ENCODE measurements at places on chromosomes 5 and 9. TPM values are rescaled to one million over a fixed set of nuclear protein-coding genes. Genes with fewer than 3 reads are reported as not detected.
A peak's percentile ranks its signal among the peaks of the same experiment; 100 is the strongest.

The ADGRV1 gene
- total RNA-seq = 23.2 TPM

The ZDHHC11 gene
- total RNA-seq = 5.0 TPM

The RFX3 gene
- total RNA-seq = 4.5 TPM

The RPL7A gene
- total RNA-seq = 2,182 TPM

The C8G gene
- 0.77 TPM for total RNA-seq

The FOXD4L6 gene
- not detected for total RNA-seq

The HMGCR gene
- 167 TPM for total RNA-seq

The IFNA13 gene
- total RNA-seq = not detected

The IL33 gene
- not detected for total RNA-seq

GRCh38 chr5:73228052-73228451, 55.1 kb downstream of the TMEM174 start:
- DNase-seq = no peak
- H3K27me3 ChIP-seq = no peaks in the 10 kb centered on the region
- H3K4me3 ChIP-seq = no peak overlapping the region

- H3K36me3 ChIP-seq = no peaks in the 10 kb centered on the region
- no peak overlapping the region for H3K4me3 ChIP-seq
- H3K27me3 ChIP-seq = no peaks in the 10 kb centered on the region
- no peak for DNase-seq
- no peak overlapping the region for H3K27ac ChIP-seq
Measured at GRCh38 chr5:84438456-84438855, 53.8 kb upstream of the EDIL3 start.

GRCh38 chr5:177134697-177135225, 1.2 kb downstream of the NSD1 start:
- no peaks in the 10 kb centered on the region for H3K27me3 ChIP-seq
- H3K36me3 ChIP-seq = peaks cover 2% of the 10 kb centered on the region
- no peak for DNase-seq
- H3K27ac ChIP-seq = peak overlapping the region; percentile 91

GRCh38 chr9:99803694-99804093, 18.0 kb upstream of the NR4A3 start:
- H3K4me1 ChIP-seq = no peaks in the 10 kb centered on the region
- no peak overlapping the region for H3K27ac ChIP-seq
- no peaks in the 10 kb centered on the region for H3K36me3 ChIP-seq
- DNase-seq = no peak
- no peak overlapping the region for H3K4me3 ChIP-seq

- no peaks in the 10 kb centered on the region for H3K4me1 ChIP-seq
- peaks cover 1% of the 10 kb centered on the region for H3K36me3 ChIP-seq
- no peak overlapping the region for H3K4me3 ChIP-seq
- no peak for DNase-seq
Measured at GRCh38 chr5:143208781-143209510, 194.5 kb downstream of the NR3C1 start.

DNA sequence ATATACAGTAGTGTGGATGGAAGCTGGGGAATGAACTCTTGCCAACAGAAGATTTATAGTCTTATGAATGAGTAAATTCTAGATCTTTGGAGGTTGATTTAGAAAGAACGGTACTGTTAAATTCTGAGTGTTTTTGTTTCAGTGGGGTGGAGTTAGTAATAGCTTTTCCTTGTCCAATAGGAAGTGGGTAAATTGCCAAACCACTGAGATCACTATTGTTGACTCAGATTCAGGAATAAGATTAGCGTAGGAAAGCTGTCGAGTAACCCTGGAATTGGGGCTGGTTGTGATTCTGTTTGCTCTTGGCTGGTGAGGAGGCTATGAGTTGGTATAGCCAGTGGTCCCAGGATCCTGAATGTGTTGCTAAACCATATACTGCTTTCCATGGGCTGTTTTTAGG, 155.6 kb downstream of the ARHGAP26 start:
- DNase-seq = no peak
- no peak overlapping the region for H3K27ac ChIP-seq
- no peaks in the 10 kb centered on the region for H3K36me3 ChIP-seq
- no peaks in the 10 kb centered on the region for H3K27me3 ChIP-seq

DNA sequence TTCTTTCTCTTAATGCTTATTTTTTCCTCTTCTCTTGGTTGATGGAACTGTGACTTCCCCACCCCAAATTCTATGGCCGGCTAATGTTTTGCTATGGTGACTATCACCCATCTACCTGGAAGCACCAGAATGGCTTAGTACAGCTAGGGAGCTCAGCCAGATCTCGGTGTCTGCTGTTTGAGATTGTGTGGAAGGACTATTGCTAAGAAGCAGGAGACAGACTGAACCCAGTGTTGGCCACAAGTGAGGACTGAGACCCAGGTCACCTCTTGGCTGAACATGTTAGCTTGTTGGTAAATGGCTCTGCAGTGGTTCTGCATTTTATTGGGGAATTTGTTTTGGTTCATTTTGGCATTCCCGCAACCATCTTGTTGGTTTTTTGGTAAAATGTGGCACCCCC, 2.7 kb downstream of the PRRC2B start:
- no peak for DNase-seq
- H3K27ac ChIP-seq = peak overlapping the region; percentile 63
- H3K4me3 ChIP-seq = no peak overlapping the region

DNA sequence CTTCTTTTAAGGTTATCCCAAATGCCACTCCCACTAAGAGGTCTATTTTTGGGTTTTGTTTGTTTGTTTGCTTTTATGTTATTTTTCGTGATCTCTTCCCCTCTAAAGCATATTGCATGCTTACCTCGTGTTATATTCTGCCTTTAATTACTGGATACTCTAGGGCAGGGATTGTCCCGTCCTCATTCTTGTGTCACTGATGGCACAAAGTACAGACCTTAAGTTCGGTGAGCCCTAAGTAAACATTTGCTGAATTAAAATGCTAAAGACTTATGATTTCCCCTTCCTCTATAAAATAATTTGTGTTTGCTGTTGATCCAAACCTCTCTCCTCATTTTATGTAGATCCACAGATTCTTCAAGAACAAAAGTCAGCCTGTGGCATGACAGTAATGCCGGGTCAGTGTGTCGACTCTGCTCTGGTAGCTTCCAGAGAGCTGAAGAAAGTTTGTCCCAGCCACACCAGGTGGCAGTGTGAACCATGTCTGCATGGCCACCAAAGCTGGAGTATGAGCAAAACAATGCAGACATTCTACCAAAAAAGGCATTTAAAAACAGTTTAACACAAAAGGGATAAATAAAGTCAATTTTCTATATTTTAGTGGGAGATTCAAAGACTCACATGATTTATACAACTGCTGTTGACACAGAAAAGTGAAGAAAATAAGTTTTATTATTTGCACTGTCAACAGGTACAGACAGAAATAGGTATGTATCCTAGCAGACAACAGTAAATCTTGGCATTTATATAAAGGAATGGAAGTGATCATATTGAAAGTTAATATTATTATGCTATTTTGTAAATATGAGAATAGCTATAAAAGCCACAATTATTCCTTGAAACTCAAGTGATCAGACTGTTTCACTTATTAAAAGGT, 17.9 kb upstream of the POC5 start:
- H3K36me3 ChIP-seq = no peaks in the 10 kb centered on the region
- H3K4me3 ChIP-seq = no peak overlapping the region
- no peaks in the 10 kb centered on the region for H3K4me1 ChIP-seq

DNA sequence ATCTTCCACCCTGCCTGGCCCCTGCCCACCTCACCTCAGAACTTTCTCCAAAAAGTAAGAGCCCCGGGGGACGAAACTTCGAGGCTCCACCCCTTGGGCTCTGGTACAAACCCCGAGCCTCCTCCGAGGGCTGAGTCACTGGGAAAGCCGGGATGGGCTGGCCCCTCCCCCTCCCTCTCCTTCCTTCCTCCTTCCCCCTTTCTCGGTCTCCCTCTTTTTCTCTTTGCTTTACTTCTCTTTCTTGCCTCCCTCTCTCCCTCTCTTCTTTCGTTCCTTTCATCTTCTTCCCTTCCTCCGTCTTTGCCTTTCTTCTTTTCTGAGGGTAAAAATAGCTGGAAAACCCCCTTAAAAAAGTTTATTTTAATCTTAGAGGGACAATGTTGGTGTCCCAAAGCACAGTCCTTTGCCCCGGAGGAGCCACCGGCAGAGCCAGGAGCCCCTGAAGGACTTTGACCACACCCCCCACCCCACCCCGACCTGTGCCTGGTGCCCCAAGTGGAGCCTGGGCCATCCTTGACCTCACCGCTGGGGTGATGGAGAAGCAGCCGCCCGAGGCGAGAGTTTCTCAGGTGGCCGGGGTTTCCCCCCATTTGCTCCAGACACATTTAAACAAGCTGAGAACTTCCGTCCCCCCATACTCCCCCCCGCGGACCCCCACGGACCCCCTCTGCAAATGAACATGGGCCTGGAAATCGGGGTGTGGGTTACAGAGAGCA, 5.7 kb upstream of the NOTCH1 start:
- no peak overlapping the region for H3K27ac ChIP-seq
- no peak for DNase-seq
- no peaks in the 10 kb centered on the region for H3K27me3 ChIP-seq

GRCh38 chr9:133170716-133171115, 7.0 kb upstream of the GBGT1 start:
- no peaks in the 10 kb centered on the region for H3K36me3 ChIP-seq
- H3K27ac ChIP-seq = no peak overlapping the region
- H3K4me3 ChIP-seq = no peak overlapping the region
- H3K4me1 ChIP-seq = peaks cover 12% of the 10 kb centered on the region

DNA sequence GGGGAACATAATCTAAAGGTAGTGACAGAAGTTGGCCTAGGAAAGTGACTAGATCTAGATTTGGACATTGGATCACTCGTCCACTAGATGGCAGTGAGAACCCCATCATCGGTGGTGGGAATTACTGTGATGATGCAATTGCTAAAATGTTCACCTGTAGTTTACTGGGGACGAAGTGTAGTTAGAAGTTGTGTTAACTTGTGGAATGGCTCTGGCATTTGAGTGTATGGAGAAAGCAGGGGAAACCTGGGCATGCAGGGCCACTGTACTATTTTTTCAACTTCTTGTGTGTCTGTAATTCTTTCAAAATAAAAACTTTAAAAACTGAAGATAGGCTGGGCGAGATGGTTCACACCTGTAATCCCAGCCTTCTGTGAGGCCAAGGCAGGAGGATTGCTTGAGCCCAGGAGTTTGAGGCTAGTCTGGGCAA, 75.5 kb downstream of the PHAX start:
- H3K27ac ChIP-seq = peak overlapping the region; percentile 40
- H3K36me3 ChIP-seq = no peaks in the 10 kb centered on the region
- H3K4me1 ChIP-seq = no peaks in the 10 kb centered on the region
- no peaks in the 10 kb centered on the region for H3K27me3 ChIP-seq
- no peak overlapping the region for H3K4me3 ChIP-seq

GRCh38 chr5:55712023-55712859, at the start of gene SLC38A9:
TSS of gene SLC38A9 (minus strand) at chr5:55712324. CDS start at chr5:55697958, 14,366 bp downstream.
- peak within 1 kb of the TSS; percentile 97 for H3K4me3 ChIP-seq
- DNase-seq = peak; percentile 96
- H3K27me3 ChIP-seq = no peaks in the 10 kb centered on the region
- peak within 1 kb of the TSS; percentile 99 for H3K27ac ChIP-seq
- no peaks in the 10 kb centered on the region for H3K36me3 ChIP-seq
- H3K4me1 ChIP-seq = peaks cover 11% of the 10 kb centered on the region

DNA sequence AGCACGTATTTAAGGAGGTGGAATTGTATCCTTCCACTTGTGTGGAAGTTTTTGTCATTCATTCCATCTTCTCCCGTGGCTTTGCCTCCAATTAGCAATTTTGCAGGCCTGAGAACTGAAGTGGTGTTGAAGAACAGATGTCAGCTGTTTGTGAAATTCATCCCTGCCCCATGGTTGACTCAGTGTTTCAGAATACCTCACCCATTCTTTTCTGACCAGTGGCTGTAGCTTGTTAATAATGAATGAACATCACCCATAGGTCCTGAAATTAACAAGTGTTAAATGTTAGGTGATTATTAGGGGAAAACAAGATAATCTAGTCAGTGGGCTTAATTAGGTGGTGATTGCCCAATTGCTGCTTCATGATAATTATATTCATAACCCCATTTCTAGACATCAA, 11.7 kb downstream of the ZNF462 start:
- H3K4me3 ChIP-seq = no peak overlapping the region
- no peaks in the 10 kb centered on the region for H3K27me3 ChIP-seq
- no peak overlapping the region for H3K27ac ChIP-seq
- no peaks in the 10 kb centered on the region for H3K36me3 ChIP-seq
- 0 out of 2 replicates have a peak, but pooled peaks cover 3% of the 10 kb centered on the region for H3K4me1 ChIP-seq

DNA sequence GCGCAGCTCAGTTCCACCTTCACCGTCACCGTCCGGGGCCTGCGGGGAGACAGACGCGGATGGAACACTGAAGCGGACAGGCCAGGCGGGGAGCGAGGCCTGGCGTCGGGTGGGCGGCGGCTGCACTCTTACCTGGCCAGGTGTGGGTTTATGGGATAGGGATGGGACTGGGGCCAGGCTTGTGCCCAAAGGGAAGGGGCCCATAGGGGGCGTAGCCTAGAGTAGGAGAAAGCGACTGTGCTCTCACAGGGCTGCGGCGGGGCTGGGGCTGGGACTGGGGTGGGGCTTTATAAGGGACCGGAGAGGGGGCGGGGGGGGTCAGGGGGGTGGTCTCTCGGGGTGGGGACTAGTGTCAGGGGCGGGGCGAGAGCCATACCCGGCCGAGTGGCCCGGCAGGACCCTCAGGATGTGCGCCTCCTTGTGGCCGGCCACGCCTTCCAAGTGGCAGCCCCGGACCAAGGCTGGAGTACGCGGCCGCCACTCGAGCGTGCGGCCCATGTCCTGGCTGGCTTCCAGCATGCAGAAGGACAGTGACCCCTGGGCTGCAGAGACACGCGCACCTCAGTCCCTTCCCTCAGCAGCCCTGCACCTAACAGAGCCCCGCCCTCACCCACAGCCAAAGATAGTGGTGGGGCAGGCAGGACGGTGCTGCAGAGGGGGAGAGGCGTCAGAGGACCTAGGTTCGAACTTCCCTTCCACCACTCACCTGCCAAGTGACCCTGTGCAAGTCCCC, 22.8 kb downstream of the FPGS start:
- no peak overlapping the region for H3K4me3 ChIP-seq
- H3K4me1 ChIP-seq = no peaks in the 10 kb centered on the region

DNA sequence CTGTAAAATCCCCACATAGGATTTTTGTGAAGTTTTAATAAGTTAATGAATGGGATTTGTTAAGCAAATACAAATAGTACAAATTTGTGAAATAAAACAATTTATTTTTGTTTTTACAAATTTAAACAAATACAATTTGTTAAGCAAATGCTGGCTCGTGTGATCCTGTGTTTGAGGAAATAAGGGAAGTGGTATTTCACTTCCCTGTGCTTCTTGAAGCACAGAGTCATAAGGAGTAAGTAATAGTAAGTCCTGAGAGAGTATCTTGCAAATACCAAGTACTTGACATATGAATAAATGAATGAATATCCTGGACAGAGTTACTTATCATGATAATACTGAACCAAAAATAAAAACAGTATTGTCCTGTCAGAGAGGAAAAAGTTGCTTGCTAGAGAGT, 9.1 kb downstream of the SMIM3 start:
- H3K4me3 ChIP-seq = no peak overlapping the region
- H3K4me1 ChIP-seq = peaks cover 18% of the 10 kb centered on the region
- H3K27me3 ChIP-seq = no peaks in the 10 kb centered on the region
- no peak overlapping the region for H3K27ac ChIP-seq

- H3K27me3 ChIP-seq = no peaks in the 10 kb centered on the region
- no peak overlapping the region for H3K27ac ChIP-seq
- no peaks in the 10 kb centered on the region for H3K4me1 ChIP-seq
- H3K4me3 ChIP-seq = no peak overlapping the region
- peak; percentile 68 for DNase-seq
- no peaks in the 10 kb centered on the region for H3K36me3 ChIP-seq
Measured at GRCh38 chr5:164013077-164013670, 507.8 kb downstream of the MAT2B start.

Measured in Caco-2 (cell line).